ENCODE measurements at places on chromosomes 5 and 9.

- DNase-seq = no peak
Measured at GRCh38 chr5:156481741-156482140, 154.8 kb downstream of the SGCD start.

- DNase-seq = no peak
Measured at GRCh38 chr5:56415356-56415765, 182.2 kb upstream of the ANKRD55 start.

GRCh38 chr5:78573318-78573717 is 75.3 kb downstream of the LHFPL2 start:
- no peak for DNase-seq

DNA sequence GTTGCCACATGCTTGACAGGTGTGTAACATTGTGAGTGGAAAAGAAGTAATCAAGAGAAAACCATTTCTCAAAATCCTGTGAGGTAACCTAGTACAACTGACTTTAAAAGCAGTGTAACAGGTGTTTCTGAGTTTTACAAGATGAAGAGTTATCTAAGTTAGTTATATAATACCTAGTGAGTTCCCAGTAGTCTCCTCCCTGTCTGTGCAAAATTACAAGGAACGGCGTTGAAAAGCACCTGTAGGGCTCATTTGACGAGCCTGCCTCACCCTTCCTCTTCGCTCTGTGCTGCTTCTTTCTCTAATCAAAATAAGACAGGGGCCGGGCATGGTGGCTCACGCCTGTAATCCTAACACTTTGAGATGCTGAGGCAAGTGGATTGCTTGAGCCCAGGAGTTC is 132.9 kb upstream of the SLC30A5 start:
- no peak for DNase-seq

GRCh38 chr5:134451936-134452505 is 40.3 kb upstream of the CDKN2AIPNL start:
- DNase-seq = no peak

All from omental fat pad (tissue), 4 donors.